ENCODE measurements at places on chromosomes 6 and 20. TPM values are rescaled to one million over a fixed set of nuclear protein-coding genes. Genes with fewer than 3 reads are reported as not detected.
A peak's percentile ranks its signal among the peaks of the same experiment; 100 is the strongest.

GRCh38 chr6:71229477-71229876, 59.1 kb upstream of the OGFRL1 start:
- H3K27me3 ChIP-seq = no peaks in the 10 kb centered on the region
- H3K4me3 ChIP-seq = no peak overlapping the region
- DNase-seq = no peak
- H3K4me1 ChIP-seq = no peaks in the 10 kb centered on the region
- H3K27ac ChIP-seq = no peak overlapping the region

DNA sequence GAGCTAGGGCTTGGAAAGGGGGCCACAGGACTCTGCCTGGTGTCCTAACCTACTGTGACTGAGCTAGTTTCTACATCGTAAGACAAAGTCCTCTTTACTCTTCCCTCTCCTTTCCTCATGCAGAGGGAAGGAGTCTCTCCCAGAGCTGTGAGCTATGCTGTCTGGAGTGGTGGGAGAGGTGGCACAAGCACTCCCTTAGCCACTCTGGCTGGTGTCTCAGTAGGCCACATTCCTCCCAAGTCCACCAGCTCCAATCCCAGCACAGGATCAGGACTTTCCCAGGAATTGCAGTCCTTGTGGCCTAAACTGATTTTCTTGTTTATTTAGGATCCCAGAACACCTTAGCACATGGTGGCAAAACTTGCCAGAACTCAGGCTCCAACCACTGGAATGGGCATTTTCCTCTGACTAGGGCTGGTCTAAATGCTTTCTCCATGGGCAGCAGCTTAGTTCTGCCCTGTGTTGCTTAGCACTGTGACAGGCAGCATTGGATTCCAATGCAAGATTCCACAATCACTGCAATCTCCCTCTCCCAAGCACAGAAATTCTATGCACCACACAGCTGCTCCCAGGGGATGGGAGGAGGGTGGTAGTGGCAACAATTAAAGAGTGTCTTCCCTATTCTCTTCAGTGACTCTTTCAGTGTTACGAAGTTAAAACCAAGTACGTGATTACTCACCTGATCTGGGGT, 733.3 kb downstream of the HACE1 start:
- H3K4me1 ChIP-seq = no peaks in the 10 kb centered on the region
- no peaks in the 10 kb centered on the region for H3K36me3 ChIP-seq
- no peak for DNase-seq
- H3K4me3 ChIP-seq = no peak overlapping the region

ARG1 gene
- total RNA-seq = 104 TPM

GRCh38 chr6:149209871-149210775, 107.4 kb upstream of the TAB2 start:
- peak overlapping the region; percentile 15 for H3K27ac ChIP-seq
- no peak overlapping the region for H3K4me3 ChIP-seq
- no peaks in the 10 kb centered on the region for H3K36me3 ChIP-seq
- DNase-seq = peak; percentile 54
- peaks cover 8% of the 10 kb centered on the region for H3K4me1 ChIP-seq

GRCh38 chr6:132131351-132131750, 180.2 kb upstream of the CCN2 start:
- H3K36me3 ChIP-seq = no peaks in the 10 kb centered on the region
- peaks cover 17% of the 10 kb centered on the region for H3K4me1 ChIP-seq
- no peak overlapping the region for H3K4me3 ChIP-seq
- H3K27ac ChIP-seq = peak overlapping the region; percentile 86
- no peak for DNase-seq

Data from hepatocyte (in vitro differentiated cells).